Activated naive CD4-positive, alpha-beta T cell treated with Interleukin-2 at 50 U/mL for 16 hours (primary cell): ENCODE measurements at places on chromosomes 3 and 15.

DNA sequence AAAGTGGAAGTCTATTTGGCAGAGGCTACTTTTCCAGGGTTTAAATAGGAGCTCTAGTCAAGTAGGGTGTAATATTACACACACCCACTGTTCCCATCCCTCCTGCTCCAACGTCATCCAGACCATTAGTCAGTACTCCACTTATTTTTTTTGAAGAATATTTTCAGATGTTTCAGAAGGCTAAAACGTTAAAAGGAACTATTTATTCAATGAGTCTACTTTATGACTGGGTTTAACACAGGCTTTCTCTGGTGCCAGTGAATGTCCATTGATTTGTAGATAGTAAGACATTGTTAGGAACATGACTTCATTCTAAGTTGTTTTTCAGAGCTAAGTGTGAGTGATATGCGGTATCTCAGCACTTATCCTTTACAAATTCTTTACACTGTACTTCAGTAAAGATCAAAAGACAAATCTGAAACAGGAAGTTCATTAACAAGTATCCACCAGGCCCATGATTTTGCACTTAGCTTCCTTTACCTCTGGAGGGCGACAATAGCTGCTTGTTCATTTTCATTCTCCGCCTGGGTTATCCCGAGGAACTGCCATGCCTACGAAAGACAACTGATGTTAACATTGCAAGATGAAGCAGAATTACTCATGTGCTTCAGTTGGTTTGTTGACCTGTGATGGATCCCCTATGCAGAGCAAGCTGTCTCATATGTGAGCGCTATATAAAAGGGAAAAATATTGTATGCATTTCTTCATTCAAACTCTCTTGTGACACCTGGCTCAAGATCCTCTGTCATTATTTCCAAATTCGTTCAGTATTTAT is 158.7 kb downstream of the USP13 start:
- DNase-seq, result no peak

DNA sequence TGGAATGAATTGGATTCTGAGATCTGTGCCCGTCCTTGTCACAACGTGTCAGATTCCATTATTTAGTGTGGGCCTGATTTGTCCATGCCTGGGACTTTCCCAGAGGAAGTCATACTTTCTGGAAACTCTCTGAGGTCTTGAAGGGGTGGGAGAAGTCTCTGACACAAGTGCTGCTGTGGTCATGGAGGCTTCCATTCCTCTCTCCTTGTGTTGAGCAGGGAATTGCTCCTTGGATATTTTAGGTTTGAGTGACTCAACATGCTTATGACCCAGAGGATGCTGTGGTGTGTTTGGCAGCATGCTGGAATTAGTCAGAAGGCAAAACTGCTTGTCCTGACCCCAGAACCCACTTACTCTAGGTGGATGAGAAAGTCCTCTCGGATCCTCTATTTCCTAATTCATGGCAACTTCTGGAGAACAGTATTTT is 132.1 kb downstream of the LPP start:
- DNase-seq, result no peak

DNA sequence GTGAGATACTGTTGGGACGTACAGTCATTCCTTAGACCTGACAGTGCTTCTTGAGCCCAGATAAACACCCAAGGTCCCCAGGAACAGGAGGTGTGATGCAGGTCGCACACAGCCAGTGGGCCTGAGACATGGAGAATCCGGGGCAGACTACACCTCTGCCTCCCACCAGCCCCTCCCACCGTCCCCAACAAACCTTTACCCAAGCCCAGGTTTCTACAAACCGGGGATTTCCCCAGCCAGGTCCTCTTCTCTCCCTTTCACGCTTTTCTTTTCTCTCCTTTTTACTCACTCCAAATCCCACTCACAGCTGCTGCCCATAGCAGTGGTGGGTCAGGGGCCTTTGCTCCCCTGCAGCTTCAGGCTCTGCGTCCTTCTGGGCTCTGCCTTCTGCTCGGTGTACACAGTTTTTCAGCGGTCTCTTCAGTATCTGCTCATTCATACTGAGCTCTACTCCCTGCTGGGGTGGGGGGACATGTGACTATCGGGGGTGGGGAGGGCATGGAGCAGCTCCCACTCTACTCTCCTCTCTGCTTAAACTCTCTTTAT is 4.8 kb upstream of the PCSK6 start:
- no peak for DNase-seq

GRCh38 chr3:177196008-177196455 is 1.2 kb downstream of the TBL1XR1 start:
- no peak for DNase-seq

- DNase-seq, result no peak
Measured at GRCh38 chr3:129240436-129240835, 9.0 kb upstream of the COPG1 start.

GRCh38 chr3:11423868-11424267 is 151.7 kb downstream of the ATG7 start:
- no peak for DNase-seq
